ENCODE measurements at places on chromosomes 3 and 15.

DNA sequence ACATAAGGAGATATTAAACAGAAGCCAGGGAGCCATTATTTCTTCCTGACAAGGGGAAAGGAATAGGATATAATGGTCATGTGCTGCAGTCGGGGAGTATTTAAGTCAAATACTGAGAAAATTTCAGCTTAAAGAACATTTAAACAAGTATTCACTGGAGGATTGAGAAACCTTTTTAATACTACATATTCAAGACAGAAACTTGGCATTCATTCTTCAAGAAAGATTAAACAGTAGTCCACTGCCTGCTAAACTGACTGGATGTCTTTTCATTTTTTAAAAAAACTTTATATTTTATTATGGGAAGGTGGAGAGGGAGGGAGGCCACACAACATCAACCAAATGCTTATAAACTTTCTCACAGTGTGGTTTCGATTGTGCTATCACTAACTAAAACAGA is 107.4 kb upstream of the CBLB start:
- no peak for DNase-seq

DNA sequence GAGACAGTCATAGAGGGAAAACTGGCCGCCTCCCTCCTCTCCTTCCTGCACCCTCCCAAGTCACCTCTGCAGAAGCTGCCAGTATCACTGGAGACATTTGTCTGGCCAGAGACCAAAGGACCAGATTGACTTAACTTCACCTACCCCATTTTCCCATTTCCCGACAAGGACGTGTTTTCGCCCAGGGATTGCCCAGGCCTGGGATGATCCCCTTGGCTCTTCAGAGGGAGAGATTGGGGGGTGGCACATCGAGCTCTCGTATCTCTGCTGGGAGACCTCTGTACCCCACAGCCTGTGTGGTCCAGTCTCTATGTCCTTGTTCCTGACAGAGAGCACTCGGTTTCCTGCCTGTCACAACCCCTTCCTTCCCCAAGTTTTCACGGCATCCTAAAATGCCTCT is 31.4 kb downstream of the RGMA start:
- DNase-seq, result no peak

DNA sequence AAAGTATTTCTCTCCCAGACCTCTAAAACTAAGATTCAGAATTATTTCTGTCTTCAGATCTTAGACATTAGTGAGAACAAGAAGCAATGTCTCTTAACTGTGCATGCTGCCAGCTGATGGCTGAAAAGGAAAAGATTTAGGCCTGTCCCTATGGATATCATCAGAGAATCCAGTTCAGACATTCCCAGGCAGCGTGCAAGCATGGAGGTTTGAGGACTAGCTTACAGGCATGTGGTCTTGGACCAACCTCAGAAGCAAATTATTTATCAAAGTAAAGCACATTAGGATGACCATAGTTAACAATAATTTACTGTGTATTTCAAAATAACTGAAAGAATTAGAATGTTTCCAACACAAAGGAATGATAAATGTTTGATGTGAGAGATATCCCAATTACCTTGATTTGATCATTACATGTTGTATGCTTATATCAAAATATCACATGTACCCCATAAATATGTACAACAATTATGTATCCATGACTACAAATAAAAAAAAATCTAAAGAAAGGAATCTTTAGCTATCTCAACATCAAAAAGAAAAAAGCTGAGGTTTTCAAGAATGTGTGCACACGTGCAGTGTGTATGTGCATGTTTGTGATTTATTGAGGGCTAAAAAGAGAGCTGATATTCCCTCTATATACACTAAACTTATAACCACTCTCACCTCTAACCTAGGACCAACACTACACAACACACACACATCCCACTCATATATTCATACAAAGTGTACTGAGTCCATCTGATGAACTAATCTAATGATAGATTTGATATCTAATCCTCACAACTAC is 108.9 kb upstream of the THBS1 start:
- DNase-seq, result no peak

- DNase-seq, result no peak
Measured at GRCh38 chr15:51006336-51006985, 88.2 kb downstream of the TNFAIP8L3 start.

DNA sequence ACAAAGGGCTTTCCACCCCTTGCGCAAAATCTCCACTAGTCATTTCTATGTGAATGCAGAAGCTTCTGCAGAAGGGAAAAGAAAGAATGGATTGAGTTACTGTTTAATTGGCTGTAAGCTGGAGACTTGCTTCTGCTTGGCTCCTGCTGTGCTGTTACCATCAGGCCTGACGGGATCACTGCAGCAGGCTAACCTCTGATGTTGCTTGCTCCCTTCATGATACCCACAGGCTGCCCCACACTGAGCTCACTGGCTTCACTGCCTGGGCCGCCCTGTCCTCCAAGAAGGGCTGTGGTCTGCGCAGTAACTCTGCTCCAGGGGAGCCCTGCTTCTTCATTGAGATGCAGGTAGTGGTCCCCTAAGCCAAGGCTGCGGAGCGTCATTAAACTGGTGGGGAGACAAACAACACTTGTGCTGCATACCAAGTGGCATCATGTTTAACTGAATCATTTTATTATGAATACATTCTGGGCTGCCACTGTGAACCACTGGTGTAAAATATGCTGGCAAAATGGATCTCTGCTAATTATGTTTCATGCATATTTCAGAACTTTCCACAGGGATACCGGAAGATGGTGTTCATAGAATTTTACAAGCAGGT is 78.6 kb downstream of the WDR49 start:
- no peak for DNase-seq

GRCh38 chr3:131326307-131326706 is 55.3 kb upstream of the NUDT16 start:
- no peak for DNase-seq

DNA sequence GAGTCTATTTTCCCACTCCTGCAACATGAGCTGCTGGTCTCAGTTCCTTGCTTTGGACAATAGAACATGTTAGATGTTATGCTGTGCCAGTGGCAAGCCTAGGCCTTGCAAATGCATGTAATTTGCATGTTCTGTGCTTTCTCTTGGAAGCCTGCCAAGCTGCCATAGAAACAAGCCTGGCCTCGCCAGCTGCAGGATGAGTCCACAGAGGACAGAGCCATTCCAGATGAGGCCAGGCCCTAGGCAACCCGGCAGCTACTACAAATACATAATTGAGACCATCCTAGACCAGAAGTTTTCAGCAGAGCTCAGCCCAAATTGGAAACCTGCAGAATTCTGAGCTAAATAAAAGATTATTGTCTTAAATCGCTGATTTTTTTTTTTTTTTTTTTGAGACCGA is 39.6 kb downstream of the TRIM69 start:
- DNase-seq, result no peak
